ENCODE measurements at places on chromosomes 3 and 15.

- no peak for DNase-seq
Observed at GRCh38 chr3:195200010-195200822, 70.7 kb downstream of the XXYLT1 start.

GRCh38 chr3:185661772-185662171 is 75.7 kb downstream of the SENP2 start:
- no peak for DNase-seq

- DNase-seq = no peak
Observed at GRCh38 chr3:180321534-180321933, 280.4 kb upstream of the TTC14 start.

GRCh38 chr3:992871-993270 is 100.0 kb upstream of the CNTN6 start:
- no peak for DNase-seq

GRCh38 chr15:74833376-74834107 is 7.1 kb downstream of the CPLX3 start:
- no peak for DNase-seq

- no peak for DNase-seq
Observed at GRCh38 chr15:31332020-31332680, 5.5 kb downstream of the KLF13 start.

DNA sequence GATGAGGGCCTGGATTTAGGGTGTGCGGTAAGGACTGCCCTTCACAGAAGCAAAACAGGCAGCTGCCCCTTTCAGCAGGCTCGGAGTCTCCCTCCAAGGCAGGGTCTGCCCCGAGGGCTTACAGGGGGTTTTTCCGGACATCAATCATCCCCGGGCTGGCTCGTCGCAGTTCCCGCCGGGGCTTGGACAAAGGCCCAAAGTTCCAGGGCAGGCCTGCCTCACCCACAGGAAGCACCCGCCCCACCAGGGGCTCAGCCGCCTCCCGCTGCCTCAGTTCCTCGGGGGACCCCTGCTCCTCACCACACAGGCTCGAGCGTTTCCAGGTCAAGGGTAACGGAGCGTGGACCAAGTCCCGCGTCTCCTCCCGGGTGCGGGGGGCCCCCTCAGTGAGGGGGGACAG is 27.0 kb downstream of the KIF7 start:
- DNase-seq = no peak

DNA sequence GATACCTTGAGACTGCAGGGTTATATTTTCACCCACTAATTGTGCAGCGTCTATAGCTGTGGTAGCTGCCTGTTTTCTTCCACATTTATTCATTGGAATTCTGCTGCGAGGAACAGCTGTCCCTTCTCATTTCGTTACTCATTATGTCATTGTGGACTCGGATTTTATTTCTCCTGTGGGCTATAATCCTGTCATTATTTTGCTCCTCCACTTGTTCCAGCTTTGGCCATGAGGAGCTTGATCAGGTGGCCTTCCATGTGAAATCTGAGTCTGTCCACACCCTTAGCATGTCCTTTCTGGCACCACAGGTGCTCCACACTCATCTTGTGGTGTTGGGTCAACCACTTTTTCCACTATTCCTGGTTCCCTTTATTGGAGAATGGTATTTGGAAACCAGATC is 14.8 kb downstream of the LYSMD4 start:
- no peak for DNase-seq

DNA sequence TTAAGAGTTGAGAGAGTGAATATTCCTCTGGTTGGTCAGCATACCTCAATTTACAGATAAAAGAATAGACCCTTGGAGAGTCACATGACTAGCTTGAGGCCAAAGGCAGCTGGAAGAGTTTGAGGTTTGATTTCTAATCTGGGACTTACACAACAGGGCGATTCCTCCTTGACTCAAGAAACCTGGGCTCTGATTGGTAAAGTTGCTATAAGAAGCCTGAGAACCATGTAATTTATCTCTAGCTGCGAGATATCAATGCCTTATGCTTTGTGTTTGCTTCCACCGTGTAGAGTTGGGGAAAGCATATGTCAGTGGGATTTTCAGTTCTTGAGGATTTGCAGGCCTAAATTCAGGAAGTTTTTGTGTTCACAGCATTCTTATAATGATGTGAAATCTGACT is 206.0 kb downstream of the KLHL25 start:
- DNase-seq = no peak

- no peak for DNase-seq
Observed at GRCh38 chr15:38756441-38756840, 191.8 kb upstream of the RASGRP1 start.

DNA sequence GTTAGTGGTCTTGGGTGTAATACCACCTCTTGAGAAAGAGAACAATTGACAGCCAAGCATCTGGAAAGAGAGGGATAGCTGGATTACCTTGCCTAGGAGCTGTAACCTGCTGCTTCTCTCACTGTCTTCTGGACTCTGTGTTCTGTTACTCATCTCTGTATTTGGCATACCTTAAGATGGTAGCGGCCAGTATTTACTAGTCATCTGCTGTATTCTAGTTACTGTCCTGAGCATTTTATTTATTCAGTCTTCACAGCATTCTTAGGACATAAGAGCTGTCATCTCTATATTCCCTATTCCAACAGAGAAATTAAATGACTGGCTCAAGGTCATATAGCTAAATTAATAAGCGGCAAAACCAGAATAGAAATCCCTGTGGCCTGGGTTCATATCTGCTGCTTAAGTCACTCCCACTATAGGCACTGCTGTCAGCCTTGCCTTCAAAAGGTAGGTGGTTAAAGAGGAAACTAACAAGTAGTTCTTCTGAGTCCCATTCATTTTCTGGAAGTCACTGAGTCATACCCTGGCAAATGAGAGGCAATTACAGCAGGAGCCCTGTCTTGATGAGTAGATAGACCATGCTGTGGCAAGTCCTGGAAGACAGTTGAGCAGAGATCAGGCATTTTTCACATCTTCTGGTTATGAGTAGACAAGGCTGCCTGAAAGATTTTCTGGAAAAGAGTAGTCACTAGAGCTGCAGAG is 68.2 kb downstream of the RAB7A start:
- DNase-seq = peak; percentile 68

DNA sequence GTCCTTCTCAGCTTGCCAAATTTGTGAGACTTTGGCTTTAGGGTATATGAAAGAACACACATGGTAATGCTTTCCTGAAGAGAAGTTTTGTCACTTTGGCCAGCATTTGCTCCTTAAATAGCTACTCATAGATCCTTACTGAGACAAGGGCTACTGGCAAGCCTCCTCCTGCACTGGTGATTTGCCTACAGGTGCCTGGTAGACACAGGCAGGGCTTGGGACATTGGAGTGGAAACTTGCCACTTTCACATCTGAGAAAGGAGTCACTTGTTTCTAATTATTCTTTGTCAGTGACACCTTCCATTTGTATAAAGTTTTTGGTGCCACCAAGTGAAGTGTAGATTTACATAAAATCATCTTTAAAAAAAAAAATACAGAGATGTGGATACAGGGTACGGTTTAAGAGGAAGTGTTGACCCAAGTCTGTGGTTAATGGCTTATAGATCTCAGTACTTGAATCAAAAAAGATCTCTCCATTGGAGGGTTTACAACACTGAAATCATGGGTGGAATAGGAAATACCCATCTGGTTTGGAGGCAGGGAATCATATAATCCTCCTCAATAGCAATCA is 132.8 kb upstream of the GADL1 start:
- no peak for DNase-seq

DNA sequence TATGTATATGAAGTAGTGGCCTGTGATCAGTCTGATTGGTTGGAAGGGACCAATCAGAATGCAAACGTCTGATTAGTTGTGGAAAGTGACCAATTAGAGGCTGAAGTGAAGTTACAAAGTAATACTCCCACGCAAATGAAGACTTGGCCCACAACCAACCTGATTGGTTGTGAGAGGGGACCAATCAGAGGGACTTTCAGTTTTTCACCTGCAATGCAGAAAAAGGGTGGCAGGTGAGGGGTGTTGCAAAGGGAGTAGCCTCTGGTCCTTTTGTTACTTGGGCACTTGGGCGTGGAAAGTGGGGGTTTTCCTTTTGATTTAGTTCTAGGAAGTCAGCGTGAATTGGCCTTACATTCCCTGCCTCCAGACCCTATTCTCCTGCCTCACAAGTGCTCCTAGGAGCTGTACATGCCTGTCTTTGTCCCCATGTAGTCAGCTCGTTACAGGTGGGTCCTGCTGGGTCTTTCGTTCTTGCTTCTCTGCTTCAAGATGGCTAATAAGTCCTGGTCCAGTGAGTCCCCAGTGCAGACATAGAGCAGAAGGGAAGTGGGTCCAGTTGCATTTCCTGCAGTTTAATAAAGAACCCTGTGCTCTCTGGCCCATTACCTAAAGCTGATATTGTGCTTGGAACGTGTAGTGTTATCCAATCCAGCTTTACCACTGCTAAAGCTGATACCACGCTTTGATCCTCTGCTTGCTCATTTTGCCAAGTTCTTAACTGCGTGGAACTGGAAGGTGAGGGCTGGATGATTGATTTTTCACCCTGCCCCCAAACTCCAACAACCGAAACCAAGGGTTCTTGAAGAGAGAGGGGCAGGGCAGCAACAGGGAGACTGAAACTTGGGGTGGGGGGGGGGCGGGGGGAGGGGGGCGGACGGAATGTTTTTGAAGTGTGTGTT is 46.0 kb upstream of the CD47 start:
- DNase-seq = no peak

GRCh38 chr3:105622169-105622568 is 246.6 kb downstream of the CBLB start:
- no peak for DNase-seq

DNA sequence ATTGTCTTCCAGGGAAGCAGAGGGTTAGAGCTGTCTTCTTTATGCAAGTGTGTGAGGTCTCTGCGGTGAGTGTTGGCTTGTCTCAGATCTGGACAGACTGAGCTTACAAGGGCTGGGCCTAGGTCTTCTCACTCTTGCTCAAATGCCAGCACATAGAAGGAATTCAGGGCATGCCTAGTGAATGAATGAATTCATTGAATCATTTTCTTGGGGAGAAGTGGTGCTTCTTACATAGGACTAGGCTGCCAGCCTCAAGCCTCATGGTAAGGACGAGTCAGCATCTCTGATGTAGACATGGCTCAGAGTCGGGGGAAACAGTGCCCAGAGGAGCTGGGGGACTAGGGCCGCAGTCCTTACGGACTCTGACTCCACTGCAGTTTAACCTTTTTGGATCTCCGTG is 17.2 kb downstream of the MKRN2 start:
- DNase-seq = no peak

DNA sequence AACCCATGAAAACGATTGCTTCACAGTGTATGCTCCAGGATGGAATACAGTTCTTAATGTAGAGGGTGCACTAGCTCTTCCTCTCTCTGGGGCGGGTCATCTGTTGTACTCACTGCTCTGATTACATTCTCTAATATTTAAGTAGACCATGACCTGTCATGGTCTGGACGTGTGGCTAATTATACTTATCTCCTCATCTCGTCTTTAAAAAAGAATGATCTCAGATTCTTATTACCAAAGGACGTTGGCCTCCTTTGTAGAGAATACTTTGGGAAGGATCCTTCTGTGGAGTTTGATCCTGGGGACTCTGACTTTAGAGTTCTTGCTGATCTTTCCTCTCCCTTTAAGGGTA is 48.4 kb upstream of the TRAK1 start:
- no peak for DNase-seq

DNA sequence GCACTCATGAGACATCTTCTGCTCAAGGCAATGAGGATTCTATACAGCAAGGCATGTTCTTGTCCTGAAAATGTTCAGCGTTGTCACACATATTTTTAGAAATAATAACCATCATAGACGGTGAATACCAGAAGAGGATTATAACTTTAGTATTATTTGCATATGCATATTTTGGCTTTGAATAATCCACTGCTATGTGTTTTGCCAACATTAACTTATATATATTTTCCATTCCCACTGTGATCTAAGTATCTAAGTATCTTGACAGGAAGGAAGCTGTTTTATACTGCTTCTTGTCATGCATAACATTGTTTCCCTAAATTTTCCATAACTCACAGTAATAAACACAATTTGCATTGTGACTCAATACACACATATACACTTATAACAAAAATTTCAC is 509.5 kb downstream of the TBL1XR1 start:
- DNase-seq = no peak

GRCh38 chr3:124634210-124635168 is 95.8 kb upstream of the UMPS start:
- no peak for DNase-seq

GRCh38 chr3:16337856-16338540 is 73.0 kb downstream of the OXNAD1 start:
- DNase-seq = no peak

- DNase-seq = no peak
Observed at GRCh38 chr15:69624816-69625215, 172.2 kb downstream of the RPLP1 start.

- DNase-seq = no peak
Observed at GRCh38 chr3:190709351-190709773, 153.1 kb downstream of the GMNC start.

DNA sequence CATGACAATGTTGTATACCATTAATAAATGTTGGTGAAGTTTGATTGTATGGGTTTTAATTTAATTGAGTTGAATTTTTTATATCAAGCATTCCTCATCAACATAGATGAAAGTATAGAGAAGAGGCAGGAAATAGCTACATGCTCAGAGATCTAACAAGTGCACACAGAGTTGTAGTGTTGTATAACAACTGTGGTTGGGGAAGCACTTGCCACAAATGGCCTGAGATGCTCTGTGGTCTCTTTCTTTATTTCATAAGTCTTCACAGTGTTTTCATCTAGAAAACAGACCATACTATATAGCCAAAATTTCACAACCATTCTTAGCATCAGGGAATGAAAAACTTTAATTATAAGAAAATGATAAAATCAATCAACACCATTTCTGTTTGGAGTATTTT is 682.6 kb upstream of the NECTIN3 start:
- DNase-seq = no peak

GRCh38 chr3:122021811-122022401 is at the start of gene ILDR1:
ILDR1 (minus strand) TSS chr3:122022247; CDS start chr3:122022077, 170 bp downstream.
- DNase-seq = no peak

DNA sequence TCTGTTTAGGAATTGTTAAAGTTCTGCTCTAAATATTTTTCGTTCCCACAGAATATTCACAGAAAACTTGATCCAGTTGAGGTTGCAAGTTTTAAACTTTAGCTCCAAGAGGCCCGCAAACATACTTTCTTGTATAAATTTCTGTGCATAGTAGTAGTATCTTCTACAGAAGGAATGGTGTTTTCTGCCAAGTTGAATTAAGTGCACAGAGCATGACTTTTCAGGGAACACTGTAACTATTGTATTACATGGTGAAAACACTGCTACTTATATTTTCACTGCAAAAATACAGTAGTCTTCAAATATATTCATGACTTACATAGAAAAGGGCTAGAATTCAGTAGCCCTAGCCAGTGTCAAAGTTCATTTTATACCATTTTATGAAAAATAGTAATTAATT is 67.0 kb downstream of the SUCNR1 start:
- DNase-seq = no peak
